ENCODE measurements at places on chromosomes 5 and 9.

GRCh38 chr5:170603578-170604565 is 100.1 kb downstream of the KCNIP1 start:
- no peak for DNase-seq

- no peak for DNase-seq
Observed at GRCh38 chr9:78724896-78725295, 428.0 kb downstream of the PSAT1 start.

GRCh38 chr5:16812911-16813310 is 123.2 kb downstream of the MYO10 start:
- DNase-seq: peak; percentile 55

DNA sequence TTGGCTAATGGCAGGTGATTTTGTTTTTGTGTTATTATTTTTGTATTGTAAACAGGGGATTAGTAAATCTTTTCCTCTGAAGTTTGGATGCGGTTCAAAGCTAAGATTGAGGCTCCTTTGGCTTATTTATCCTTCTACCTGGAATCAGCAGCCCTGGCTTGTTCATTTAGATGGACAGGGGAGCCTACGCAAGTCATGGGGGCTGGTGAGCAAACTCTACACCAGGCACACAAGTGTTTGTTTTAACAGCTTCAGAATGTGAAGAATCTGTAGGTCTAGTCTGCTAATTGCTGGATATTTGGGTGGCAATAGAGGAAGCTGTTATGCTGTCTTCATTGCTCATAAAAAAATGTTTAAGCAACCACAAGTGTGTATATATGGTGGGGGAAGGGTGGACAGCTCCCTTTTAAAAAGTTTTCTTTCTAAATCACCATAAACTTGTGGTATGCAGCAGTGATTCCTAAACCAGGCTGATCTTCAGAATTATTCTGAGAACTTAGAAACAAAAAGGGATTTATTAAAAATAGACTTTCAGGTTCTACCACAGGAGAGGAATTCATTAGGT is 20.7 kb downstream of the ZNF462 start:
- DNase-seq: no peak

GRCh38 chr5:54571462-54571861 is 53.9 kb downstream of the SNX18 start:
- DNase-seq: no peak

- no peak for DNase-seq
Observed at GRCh38 chr5:139215107-139215975, 17.2 kb upstream of the SIL1 start.

DNA sequence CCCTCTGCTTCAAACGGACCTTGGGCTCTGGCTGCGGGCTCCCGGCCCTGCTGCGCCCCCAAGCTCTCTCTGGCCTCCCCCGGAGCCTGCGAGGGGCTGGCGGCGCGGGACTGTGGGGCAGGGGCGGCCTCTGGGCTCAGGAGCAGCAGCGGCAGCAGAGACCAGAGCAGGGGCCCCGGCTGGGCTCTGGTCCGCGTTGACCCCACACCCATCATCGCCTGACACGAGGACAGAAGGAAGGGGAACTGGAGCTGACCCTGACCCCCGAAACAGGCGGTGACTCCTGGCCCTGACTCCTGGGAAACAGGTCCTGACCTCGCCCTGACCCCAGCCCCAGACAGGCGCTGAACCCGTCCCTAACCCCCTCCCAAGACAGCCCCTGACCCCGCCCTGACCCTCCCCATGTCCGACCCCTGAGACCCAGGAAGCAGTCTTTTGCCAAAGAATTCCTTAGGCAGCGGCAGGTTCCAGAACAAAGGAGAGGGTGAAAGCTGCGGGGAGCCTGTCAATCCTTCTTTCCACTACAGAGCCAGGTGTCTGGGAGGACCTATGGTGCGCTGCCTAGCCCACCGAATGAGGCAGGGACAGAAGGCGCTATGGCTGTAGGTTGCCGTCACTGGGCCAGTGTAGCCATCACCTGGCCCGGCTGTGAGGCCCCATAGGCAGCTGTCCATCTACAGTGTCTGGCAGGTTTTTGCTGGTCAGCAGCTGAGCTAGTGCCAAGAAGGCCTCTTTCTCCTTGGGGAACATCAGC is 74.7 kb upstream of the SPTLC1 start:
- DNase-seq: no peak

DNA sequence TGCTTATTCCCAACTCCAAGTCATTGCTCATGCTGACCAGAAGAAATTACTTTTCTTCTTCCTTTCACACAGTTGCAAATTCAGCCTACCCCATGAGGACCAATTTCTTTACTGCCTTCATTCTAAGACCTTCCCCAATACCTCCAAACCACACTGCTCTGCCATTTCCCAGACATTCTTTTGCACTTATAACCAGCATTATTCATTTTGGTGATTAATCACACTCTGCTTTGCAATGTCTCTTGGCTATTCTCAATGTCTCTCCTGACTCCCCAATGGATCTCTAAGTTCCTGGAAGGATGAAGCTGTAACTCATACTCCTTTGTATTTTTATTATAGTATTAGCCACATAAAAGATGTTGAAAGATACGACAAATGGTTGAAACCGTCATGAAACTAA is 105.7 kb upstream of the RANBP3L start:
- DNase-seq: no peak

DNA sequence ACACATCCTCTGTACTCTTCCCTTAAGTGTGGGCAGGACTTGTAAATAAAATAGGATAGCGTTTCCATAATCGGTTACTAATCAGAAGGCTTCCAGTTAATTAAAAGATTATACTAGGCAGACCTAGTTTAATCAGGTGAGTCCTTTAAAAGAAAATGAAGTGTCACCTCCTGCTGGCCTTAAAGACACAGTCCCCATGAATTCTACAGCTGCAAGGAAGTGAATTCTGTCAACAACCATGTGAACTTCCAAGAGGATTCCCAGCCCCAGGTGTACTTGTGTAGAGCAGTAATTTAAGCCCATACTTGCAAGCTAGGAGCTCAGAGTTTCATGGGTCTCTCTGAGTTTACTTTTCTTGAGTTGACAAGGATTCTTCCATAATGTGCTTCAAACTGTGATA is 918.3 kb downstream of the DTWD2 start:
- no peak for DNase-seq

DNA sequence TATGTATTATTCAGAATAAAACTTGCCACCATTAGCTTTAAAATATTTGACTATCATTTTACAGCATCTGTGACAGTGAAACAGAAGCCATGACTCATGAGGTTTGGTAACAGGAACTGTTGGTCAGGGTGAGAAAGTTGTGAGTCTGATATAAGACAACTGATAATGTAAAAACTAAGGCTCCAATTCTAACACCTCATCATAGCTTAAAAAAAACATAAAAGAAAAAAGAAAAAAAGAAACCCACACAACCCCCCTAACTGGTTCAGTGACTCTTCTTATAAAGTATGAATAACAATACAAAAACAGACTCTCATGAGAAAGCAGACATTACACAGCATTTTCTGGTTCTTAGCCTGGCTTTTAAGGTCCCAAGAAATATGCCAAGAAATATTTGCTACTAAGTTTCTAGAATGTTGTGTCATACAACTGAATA is 85.8 kb downstream of the MRPS27 start:
- DNase-seq: no peak

- DNase-seq: no peak
Observed at GRCh38 chr5:104370523-104370922, 807.9 kb upstream of the NUDT12 start.

- no peak for DNase-seq
Observed at GRCh38 chr5:15214010-15214409, 286.0 kb upstream of the FBXL7 start.

GRCh38 chr5:53749621-53750020 is 189.2 kb downstream of the NDUFS4 start:
- no peak for DNase-seq

GRCh38 chr5:371811-372555 is 50.5 kb downstream of the AHRR start:
- no peak for DNase-seq

DNA sequence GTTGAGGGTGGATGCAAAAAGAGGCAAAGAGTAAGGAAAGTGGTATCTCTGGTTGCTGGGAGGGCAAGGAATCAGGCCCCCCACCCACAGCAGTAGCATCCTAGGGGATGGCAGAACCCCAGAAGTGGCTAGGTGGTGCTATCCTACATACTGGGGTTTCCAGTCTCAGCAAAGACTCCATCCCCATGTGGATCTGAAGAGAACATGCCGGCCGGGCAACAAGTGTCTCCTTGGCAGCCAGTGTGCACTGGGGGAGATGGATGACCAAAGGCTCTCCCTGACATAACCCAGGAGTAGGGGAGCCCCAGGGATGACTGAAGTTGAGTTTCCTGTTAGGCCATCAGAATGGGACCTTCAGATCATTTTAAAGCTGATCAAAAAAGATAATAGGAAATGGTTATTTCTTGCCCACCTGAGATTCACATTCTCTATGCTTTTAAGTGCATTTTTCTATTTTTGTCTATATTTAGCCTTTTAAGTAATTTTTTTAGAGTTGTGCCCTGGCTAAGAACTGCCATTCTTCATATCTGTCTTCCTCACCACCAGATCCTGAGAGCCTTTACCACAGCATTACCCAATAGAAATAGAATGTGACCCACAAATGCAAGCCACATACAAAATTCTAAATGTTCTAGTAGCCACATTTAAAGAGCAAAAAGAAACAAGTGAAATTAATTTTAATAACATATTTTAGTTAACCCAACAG is 78.7 kb upstream of the SMIM23 start:
- DNase-seq: no peak

DNA sequence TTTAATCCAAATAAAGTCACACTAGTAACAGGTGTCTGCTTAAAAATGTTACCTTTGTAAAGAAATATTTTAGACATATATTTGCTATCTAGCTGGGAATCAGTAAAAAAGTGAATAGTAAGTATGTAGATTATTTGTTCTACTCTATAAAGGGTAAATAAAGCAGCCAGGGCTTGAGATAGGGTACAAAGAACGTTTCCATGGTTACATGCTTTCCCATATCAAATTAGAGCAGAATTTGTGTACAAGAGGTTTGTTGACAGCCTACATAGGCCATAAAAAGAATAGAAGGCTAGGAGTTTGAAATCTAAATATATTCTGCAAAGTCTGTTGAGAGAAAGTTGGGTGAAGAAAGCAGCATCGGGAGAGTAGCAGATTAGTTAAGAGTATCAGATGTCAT is 160.9 kb upstream of the POU5F2 start:
- no peak for DNase-seq

GRCh38 chr5:144298658-144299057 is 128.0 kb downstream of the KCTD16 start:
- DNase-seq: no peak

DNA sequence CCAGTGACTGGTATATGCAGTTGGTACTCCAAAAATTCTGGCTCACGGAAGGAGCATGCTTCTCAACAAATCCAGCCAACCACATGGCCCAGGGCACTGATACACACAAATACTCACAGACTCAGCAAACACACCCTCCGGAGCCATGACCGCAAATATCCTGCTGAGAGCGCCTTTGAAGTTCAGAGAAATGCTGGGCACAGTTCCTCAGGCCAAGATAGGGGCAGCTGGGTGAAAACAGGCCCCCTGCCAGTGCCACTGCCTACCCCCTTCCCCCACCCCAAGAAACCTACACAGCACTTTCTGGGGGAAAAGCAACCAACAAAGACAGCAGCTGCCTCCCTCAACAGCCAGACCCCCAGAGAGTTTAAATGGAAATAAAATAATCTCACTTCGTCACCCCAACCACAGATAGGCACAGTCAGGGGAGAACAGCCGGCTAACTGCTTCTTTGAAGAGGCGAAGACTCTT is 120.0 kb downstream of the C5orf15 start:
- DNase-seq: peak; percentile 13

GRCh38 chr5:179411161-179411841 is 66.0 kb upstream of the ADAMTS2 start:
- no peak for DNase-seq

GRCh38 chr5:127649018-127649439 is at the start of gene CTXN3:
CTXN3 (plus strand) TSS chr5:127649082; CDS start chr5:127657522, 8,440 bp downstream.
- no peak for DNase-seq

GRCh38 chr5:170300361-170301013 is 2.9 kb upstream of the LCP2 start:
- DNase-seq: no peak

DNA sequence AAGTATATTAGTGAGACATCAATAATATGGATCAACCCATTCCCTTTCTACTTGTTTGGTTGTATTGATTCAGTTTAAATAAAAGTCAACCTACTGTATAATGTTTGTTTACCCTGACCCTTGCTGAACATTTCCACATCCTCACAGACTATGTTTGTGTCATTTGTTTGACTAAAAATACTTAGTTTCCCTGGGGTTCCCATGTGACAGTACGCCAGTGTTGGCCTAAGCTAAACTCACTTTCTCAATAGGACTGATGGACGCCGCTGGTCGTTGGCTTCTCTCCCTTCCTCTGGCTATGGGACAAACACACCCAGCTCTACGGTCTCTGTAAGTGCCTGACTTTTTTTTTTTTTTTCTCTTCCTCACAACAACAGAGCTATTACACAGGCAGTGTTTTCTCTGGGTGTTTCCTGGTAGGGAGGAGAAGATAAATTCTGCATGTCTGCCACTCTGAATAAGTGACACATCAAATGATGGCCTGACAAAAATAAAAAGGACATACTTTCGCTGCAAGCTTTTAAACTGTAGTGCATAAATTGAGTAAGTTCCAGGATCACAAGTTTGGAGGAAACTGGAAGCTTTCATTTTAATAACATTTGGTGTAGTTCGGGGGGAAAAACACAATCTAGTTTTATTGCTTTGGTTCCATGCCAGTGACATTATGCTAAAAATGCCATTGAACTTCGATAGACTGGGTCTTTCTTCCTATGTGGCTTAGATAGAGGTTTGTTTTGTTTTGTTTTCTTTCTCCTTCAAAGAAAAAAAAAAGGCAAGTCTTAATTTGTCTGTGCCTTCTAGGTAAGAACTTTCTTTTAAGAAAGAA is 101.0 kb downstream of the CD180 start:
- peak; percentile 32 for DNase-seq

- DNase-seq: no peak
Observed at GRCh38 chr5:14908172-14908571, 36.6 kb upstream of the ANKH start.

DNA sequence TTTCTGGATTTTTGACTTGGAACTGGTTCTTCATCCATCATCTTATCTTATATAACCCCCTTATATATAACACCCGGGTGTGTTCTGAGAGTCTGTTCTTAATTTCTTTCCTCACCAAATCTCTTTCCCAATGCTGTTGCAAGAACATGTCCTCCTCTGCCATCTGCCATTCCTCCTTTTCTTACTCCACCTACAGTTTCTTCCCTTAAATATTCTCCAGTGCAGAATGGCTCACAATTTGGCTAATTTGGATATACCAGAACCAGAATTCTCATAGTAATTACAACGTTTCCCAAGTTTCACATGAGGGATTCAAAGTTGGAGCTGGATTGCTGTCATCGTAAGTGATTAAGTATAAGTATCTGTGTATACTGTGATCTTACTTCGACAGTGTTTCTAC is 28.0 kb downstream of the SKP2 start:
- no peak for DNase-seq

DNA sequence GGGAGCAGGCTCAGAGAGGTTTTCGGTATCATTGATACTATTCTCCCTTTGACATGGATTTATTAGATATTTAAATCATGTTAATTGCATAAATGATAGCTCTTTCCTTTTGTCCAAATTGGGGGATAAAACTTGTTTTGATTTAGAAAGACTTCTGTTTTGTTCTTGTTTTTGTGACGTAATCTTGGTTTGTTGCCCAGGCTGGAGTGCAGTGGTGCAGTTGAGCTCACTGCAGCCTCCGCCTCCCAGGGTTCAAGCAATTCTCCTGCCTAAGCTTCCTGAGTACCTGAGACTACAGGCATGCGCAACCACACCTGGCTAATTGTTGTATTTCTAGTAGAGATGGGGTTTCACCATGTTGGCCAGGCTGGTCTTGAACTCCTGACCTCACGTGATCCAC is 7.1 kb downstream of the MAT2B start:
- DNase-seq: no peak

All from smooth muscle cell of the brain vasculature (primary cell).